ENCODE measurements at places on chromosomes 3 and 15.
A peak's percentile ranks its signal among the peaks of the same experiment; 100 is the strongest.

DNA sequence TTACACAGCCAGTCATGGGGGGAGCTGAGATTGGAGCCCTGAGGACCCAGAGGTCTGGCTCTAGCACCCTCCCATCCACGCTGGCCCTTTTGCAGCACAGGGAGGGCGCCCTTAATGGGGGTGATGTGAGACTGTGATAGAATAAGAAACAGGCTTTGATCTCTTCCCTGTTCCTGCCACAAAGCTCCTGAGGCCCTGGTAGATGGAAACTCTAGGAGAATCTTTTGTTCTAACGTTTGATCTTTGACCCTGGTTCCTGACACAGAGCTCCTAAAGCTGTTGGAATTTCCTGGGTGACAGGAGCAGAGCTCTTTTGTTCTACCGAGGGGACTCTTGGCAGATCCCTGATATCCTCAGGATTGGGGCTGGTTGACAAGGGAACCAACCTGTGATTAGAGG lies 1.2 kb upstream of the UROC1 start:
- no peak for DNase-seq

DNA sequence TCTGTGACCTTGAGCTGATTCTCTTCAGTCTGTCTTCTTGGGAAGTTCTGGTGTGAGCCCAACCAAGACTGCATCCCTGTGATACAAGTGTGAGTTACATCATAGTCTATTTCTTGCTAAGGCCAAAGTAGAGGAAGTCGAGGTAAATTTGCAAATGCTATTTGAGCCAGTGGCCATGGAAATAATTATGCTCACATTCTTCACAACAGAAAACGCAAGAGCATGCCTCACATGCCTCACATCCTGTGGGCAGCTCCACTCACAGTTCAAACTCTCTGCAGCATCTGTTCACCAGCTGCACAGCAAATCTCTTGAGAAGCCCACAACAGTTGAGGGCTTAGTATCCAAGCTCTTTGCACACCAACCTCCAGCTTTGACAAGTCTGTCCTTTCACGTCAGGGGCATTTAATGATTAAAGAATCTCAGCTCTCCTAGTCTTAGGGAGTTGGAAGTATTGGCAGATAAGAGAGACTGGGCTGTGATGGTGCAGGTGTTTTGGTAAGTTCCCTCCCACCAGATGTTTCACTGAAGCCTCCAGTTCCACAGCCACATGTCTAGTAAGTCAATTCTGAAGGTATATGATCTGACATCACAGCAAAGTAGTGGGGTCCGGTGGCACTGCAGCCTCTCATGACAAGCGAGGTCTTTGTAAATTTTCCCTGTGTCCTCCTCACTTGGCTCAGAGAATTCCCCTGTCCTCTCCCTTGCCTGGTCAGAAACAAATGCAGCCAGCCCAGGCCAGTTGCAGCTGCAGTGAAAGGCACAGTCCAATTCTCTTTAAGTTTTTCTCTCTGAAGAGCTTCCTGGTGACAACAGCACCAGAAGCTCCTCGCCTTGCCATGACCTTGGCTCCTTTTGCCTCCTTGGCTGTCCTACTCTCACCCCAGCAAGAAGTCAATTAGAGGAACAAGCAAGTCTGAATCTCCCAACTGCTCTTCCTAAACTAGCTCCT lies 166.1 kb downstream of the SSR3 start:
- no peak for DNase-seq

DNA sequence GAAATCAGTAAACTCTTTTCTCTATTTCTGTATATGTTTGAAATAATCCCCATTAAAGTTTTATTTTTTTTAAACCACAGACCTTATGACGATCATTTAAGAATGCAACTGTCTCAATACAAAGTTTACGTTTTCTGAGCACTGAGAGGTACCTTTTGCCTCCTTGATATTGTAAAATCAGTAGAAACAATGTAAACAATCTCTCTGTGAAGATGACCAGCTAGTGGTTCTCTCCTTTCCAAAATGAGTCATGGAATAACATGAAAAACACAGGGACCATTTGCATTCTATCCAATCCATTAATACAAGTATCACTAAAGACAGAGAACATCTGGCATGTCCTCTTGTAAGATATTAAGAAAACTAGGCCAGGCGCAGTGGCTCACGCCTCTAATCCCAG lies 48.8 kb downstream of the RAD18 start:
- no peak for DNase-seq

- DNase-seq: no peak
Observed at GRCh38 chr15:69451951-69452691, 497 bp upstream of the RPLP1 start.

DNA sequence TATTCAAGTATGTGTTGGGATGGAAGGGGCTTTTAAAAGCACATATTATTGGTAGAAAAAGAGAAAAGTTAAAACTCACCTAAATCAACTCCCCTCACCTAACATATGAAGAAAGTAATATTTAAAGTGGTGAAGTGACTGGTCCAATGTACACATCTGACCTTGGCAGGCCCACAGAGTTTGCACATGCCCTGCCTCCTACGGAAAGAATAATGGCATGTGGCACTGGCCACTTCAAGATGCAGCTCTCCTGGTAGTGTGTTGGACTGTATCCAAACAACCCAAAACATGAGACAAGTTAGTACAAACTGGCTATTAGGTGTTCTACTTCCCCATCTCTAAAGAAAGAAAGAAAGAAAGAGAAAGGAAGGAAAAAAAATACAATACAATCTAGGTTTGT lies 117.1 kb downstream of the MECOM start:
- DNase-seq: no peak

DNA sequence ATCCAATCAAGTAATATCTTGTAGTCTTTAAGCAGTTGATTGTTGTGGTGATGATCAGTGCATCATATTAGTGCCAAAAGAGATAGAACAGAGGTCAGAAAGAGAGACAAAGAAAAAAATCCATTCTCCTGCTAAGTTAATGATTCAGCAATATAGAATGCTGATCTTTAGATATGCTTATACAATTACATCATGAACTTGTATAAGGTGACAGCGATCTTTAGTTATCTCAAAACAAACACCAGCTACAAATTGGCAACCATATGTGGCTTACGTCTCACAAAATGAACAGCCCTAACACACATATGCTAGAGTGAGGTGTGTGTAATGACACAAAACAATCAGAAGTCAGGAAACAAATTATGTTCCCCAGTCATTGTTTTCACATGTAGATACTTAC lies 12.5 kb downstream of the LSAMP start:
- no peak for DNase-seq

DNA sequence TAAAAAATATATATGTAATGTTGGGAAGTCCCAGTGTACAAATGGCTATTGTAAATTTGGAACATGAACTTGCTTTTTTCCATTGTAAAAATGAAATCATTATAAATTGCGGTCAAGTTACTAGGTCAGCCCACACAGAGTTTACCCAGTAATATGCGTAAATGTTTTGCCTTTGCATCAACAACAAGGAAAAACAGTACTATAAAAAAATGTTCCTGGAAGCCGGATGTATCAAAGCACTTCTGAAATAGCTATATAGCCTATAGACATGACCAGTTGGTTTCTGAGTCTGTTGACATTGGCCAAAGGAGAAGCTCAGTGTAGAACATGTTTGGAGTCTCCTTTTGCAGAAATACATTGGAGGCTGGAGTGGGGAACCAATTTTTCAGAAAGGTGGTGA lies 23.2 kb downstream of the CTNNB1 start:
- no peak for DNase-seq

GRCh38 chr3:11390411-11391131 lies 118.4 kb downstream of the ATG7 start:
- no peak for DNase-seq

DNA sequence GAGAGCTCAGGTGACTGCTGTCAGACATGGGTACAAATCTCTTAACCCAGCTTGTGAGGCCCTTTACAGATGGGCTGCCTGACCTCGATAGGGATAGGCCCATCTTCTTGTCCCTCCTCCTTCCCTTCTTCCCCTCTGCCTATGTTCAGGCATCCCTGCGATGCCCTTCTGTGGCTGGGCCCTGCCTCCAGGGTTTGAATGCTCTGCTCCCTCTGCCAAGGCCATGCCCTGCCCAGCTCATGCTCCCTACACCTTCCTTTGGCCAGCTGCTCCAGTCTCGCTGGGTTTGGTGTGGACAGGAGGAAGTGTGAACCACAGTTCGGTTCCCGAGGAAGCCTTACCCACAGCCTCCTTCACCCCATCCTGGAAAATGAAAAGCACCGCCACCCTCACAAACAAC lies 4.3 kb downstream of the FYCO1 start:
- DNase-seq: no peak

GRCh38 chr3:72756900-72757299 lies 91.3 kb downstream of the SHQ1 start:
- no peak for DNase-seq

- DNase-seq: no peak
Observed at GRCh38 chr3:77939726-77940125, 899.8 kb downstream of the ROBO2 start.

DNA sequence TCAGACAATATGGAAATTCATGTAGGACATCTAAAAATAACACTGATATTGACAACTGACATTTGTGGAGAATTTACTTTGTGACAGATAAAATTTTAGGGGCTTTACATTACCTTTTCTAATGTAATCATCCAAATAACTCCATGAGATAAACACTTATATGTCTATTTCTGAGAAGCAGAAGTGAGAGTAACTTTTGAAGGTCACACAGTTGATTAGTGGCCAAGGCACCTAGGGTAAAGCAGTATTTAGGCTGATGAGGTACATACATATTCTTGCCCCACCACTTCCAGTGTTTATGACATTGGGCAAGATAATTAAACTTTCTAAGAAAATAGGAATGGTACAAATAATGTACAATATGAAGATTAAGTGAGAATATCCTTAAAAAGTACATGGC lies 248.4 kb downstream of the CPNE4 start:
- DNase-seq: no peak

GRCh38 chr3:64684715-64685261 lies 3.0 kb downstream of the ADAMTS9 start:
- no peak for DNase-seq

DNA sequence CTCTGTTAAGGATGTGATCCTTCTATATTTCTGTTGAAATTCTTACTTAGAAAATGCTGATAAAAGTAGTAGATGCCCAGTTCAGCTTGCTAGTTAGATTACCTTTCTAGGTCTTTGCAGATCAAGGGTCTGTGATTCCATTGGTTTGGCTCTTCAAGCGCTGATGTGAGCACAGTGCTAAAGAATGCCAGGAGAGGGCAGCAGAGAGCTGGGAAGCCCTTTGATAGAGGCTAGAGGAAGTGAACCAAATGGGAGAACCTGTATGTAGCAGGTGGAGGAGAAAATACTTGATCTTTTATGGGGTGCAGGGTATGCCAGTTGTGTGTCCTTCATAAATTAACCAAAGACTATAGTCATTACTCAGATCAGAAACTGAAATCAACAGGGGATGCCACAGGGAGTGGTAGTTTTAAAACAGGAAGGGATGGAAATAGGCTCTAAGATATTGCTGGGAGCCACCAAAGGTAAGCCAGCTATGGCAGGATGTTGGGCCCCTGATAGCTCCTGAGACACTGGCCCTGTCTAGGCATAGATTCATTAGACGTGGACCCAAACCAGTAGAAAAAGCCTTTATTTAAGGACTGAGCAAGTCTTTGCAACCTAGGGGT lies 677.4 kb downstream of the SQOR start:
- DNase-seq: peak; percentile 41

DNA sequence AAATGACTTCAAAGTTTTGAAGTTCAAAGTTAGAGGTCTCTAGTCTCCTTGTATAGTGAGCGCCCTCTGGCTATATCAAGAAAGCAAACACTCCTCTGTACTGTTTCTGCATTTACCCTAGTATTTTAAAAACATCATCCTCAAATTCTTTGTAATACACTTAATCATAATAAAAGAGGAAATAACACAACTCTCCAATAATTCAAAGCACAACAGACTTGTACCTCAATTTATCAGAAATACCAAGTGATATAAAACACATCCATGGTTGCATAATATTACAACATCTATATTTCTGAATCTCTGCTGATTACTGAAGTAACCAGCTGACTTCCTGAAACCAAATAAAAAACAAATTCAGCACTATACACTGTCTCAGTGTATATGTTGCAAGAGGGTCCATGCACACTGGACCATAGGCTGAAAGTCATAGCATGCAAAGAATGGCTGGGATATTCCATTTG lies 12.5 kb downstream of the PLOD2 start:
- DNase-seq: no peak

GRCh38 chr3:49018707-49019006 lies 277 bp upstream of the DALRD3 start:
- no peak for DNase-seq

GRCh38 chr15:34365091-34365825 lies 1.7 kb downstream of the LPCAT4 start:
- DNase-seq: no peak

- no peak for DNase-seq
Observed at GRCh38 chr3:44989141-44989540, 13.1 kb downstream of the EXOSC7 start.

DNA sequence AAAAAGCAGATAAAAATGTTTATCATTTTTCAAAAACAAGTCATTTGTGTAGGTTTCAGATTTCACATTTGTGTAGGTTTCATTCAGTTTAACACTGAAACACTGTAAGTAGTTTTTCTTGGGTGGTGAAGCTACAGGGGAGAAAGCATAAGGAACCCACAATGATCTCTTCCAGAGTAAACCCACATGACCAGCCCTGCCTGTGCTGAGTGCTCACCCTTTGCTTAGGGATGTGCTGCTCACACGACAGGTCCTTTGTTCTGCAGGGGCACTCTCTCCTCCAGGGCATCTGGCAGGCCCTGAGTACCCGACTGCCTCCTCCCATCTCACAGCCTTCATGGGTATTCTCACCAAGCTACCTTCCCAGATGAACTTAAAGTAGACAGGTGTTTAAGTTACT lies 28.9 kb downstream of the ZXDC start:
- no peak for DNase-seq

GRCh38 chr3:4601892-4602291 lies 108.7 kb downstream of the ITPR1 start:
- DNase-seq: no peak

GRCh38 chr3:71180524-71180923 lies 403.0 kb downstream of the FOXP1 start:
- DNase-seq: no peak

DNA sequence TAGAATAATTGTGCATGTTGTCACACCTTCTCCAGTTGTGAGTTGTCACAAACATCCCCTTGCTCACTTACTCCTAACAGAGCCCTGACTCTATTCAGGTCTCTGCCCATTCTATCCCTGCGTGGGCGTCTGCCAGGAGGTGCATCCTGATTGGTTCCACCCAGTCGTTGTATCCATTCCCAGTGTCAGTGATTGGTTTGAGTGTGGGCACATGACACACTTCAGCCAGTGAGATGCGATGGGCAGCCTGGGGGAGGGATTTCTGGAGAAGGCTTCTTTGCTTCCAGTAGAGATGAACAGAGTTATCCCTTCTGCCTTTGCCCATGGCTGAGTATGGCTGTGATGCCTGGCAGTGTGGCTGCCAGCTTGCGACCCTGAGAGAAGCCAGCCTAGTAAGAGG lies 18.7 kb downstream of the PXYLP1 start:
- DNase-seq: no peak

DNA sequence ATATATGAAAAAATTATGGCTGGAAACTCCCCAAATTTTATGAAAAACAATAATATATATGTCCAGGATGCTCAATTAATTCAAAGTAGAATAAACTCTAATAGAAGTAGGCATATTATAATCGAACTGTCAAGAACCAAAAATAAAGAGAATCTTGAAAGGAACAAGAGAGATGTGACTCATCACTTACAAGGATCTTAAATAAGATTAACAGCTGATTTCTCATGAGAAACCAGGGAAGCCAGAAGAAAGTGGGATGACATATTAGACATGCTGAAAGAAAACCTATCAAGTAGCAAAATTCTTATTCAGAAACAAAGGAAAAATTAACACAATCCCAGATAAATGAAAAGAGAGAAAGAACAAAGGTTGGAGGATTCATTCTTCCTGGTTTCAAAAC lies 66.8 kb downstream of the FAIM start:
- no peak for DNase-seq

GRCh38 chr3:155462672-155463071 lies 169.2 kb upstream of the STRIT1 start:
- DNase-seq: peak; percentile 7
